ENCODE measurements at places on chromosomes 13 and 19. TPM values are rescaled to one million over a fixed set of nuclear protein-coding genes. Genes with fewer than 3 reads are reported as not detected.

The IZUMO2 gene
- total RNA-seq = not detected

The OR10H5 gene
- not detected for total RNA-seq

The KLK2 gene
- total RNA-seq = not detected

The OLFM2 gene
- total RNA-seq = 10.4 TPM

The ELAVL3 gene
- total RNA-seq = 0.26 TPM

The RAX2 gene
- not detected for total RNA-seq

The ZNF418 gene
- total RNA-seq = 1.1 TPM

The ZNF627 gene
- total RNA-seq = 3.4 TPM

The GDF15 gene
- 15.2 TPM for total RNA-seq

The KCNN4 gene
- total RNA-seq = 48.4 TPM

The NLRP4 gene
- not detected for total RNA-seq

The PLPP2 gene
- total RNA-seq = 101 TPM

The TMEM147 gene
- total RNA-seq = 352 TPM

The KLK8 gene
- not detected for total RNA-seq

The APOE gene
- total RNA-seq = 17.3 TPM

The SPRY2 gene
- 17.2 TPM for total RNA-seq

The PNPLA6 gene
- 36.0 TPM for total RNA-seq

The ODAD3 gene
- 1.4 TPM for total RNA-seq

The GADD45GIP1 gene
- total RNA-seq = 50.5 TPM

The MYPOP gene
- 10.4 TPM for total RNA-seq

The SLC6A16 gene
- 0.95 TPM for total RNA-seq

The NLRP11 gene
- total RNA-seq = not detected

The ZNF441 gene
- not detected for total RNA-seq

The PLIN4 gene
- total RNA-seq = 0.05 TPM

The OR7D2 gene
- not detected for total RNA-seq

The CATSPERD gene
- total RNA-seq = not detected

The PLK5 gene
- total RNA-seq = not detected

The ZNF132 gene
- 0.09 TPM for total RNA-seq

The ZNF761 gene
- 7.9 TPM for total RNA-seq

The FGF9 gene
- not detected for total RNA-seq

The OR7C1 gene
- total RNA-seq = not detected

The POGLUT2 gene
- 6.9 TPM for total RNA-seq

The SPTBN4 gene
- 0.41 TPM for total RNA-seq

The TYROBP gene
- not detected for total RNA-seq
